ENCODE measurements at places on chromosomes 12 and 14.
A peak's percentile ranks its signal among the peaks of the same experiment; 100 is the strongest.

- DNase-seq: no peak
Measured at GRCh38 chr14:90308561-90308960, 23.2 kb downstream of the NRDE2 start.

GRCh38 chr12:87866578-87867292 is 162.5 kb downstream of the C12orf50 start:
- DNase-seq: no peak

GRCh38 chr14:38616959-38617358 is 361.1 kb upstream of the CLEC14A start:
- DNase-seq: no peak

GRCh38 chr14:45526715-45527549 is 273.9 kb upstream of the MIS18BP1 start:
- DNase-seq: no peak

DNA sequence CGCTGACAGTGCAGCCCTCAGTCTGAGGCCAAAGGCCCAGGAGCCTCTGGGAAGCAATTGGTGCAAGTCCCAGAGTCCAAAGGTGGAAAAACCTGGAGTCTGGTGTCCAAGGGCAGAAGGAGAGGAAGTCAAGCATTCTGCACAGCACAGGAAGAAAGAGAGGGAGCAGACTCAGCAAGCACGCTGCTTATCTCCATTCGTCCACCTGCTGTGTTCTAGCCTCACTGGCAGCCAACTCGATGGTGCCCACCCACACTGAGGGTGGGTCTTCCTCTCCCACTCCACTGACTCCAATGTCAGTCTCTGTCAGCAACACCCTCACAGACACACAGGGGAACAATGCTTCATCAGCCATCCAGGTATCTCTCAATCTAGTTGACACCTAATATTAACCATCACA is 38.8 kb downstream of the HELB start:
- DNase-seq: no peak

DNA sequence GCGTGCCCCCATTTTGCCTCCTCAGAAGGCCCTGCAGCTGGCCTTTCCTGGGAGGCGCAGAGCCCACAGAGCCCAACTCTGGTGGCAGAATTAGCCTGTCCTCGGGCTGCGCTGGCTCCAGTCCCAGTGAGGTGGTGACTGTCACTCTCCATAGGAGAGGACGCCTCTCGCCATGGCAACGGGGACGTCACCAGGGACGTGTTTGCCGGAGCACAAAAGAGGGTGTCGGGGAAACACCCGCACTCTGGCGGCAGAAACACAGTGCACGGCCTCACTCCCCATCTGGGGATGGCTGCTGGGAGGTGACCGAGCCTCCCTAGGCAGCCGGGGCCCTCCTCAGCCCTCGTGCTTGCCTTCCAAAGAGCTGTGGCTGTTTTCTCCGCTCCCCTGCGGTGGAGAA is 50.2 kb upstream of the NCOR2 start:
- no peak for DNase-seq

- no peak for DNase-seq
Measured at GRCh38 chr14:66503532-66503931, 4.4 kb upstream of the GPHN start.

DNA sequence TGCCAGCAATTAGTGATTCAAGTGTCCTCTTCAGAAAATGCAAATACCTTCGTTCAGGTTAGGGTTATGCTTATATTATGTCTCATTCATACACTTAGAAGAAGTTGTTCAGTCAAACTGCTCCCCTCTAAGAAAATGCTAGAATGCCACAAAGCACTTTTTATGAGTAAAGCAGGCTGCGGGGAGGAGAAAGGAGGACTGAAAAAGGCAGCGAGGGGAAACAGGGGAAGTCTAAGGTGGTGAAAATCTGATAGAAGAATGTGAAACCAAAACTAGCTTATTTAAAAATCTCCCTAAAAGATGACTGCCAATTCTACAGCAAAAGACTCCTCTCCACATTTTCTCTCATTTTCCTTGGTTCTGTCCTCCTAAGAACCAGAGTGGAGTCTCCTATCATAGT is 70.1 kb downstream of the PRKD1 start:
- no peak for DNase-seq

DNA sequence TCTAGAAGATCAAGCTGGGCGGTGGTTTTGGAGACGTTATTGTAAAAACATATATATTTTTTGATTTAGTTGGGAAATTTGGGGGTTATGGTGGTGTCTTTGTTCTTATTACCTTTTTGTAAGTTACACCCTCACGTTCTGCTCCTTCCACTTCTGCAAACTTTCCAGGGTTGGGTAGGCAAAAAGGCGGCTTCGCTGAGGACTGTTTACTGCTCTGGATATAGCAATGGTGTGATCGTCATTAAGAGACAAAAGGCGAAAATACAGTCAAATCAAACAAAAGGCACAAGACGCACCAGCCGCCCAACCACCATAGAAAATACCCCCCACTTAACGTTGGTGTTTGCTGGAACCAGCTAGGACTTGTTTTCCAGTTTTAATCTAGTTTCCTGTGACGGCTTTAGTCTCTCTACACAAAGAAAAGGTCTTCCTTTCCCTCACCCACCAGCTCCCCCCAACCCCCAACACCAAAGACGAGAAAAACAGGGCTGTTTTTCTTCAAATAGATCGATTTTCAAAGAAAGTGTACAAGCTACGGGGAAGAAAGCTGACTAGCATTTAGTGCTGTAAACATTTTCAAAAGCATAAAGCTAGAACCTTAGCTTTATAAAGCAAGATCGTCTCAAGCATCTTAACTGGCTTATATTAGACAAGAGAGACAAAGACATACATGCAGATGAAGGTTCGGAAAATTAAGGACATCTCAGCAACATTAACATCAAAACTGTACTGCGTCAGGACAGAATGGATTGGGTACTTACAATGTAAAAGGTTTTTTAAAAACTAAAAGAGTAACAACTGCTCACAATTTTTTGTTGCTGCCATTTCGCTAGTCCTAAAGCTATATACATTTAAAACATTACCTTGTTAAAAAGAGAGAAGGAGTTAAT is 2.0 kb upstream of the SETD1B start:
- peak; percentile 75 for DNase-seq

GRCh38 chr12:1418144-1418543 is 176.2 kb downstream of the FBXL14 start:
- DNase-seq: no peak

DNA sequence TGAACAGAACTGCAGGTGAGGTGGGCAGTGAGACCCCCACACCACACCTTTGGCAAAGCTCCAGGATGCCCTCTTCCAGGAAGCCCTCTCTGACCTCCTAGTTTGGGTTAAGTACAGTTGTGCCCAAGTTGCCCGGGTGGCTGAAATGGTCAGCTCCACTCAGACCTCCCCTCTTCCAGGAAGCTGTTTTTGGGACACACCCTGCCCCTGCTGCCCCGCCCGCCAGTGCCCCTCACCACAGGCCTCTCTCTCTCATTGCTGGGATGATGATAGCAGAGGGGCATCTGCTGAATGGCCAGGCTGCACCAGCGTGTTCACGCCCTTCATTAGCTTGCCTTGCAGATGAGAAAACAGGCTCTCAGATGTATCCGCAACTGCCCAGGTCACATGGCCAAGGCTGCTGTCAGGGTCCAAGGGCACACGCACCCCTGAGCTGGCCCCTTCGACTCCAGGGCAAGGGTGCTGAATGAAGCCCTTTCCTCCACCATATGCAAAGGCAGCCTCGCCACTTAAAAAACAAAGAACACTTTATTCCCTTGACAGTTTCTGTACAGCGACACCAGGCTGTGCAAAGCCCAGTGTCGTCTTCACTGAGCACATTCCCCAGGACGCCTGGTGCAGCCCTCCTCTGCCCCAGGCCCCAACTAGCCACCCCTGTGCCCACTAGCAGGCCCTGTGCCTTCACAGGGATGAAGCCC is 15.5 kb downstream of the SLC25A29 start:
- no peak for DNase-seq

DNA sequence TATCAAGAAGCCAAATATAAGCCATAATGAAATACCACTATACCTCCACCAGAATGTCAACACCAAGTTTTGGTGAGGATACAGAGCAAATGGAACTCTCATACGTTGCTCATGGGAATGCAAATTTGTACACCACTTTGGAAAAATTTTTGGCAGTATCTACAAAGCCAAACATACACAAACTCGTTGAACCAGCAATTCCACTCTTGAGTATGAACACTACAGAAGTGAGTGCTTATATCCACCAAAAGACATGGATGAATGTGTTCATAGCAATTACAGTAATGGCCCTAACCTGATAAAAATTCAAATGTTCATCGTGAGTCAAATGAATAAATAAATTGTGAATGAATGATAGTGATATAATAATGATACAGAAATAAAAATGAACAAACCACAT is 24.8 kb downstream of the C12orf71 start:
- DNase-seq: no peak

- peak; percentile 31 for DNase-seq
Measured at GRCh38 chr14:58280954-58281787, 17.2 kb upstream of the ARID4A start.

DNA sequence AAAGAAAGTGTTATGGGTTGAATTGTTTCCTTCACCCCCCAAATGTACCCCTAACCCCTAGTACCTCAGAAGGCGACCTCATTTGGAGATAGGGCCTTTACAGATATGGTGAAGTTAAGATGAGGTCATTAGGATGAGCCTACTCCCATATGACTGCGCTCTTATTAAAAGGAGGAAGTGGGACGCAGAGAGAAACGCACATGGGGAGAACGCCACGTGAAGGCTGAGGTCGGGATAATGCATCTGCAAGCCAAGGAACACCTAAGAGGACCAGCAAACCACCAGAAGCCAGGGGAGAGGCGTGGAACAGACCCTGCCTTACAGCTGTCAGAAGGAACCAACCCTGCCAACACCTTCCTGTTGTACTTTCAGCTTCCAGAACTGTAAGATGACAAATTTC is 1.7 kb upstream of the NRIP2 start:
- DNase-seq: no peak

- no peak for DNase-seq
Measured at GRCh38 chr14:51109651-51110050, 14.7 kb upstream of the TRIM9 start.

- no peak for DNase-seq
Measured at GRCh38 chr14:24258548-24259265, 4.3 kb downstream of the TGM1 start.

DNA sequence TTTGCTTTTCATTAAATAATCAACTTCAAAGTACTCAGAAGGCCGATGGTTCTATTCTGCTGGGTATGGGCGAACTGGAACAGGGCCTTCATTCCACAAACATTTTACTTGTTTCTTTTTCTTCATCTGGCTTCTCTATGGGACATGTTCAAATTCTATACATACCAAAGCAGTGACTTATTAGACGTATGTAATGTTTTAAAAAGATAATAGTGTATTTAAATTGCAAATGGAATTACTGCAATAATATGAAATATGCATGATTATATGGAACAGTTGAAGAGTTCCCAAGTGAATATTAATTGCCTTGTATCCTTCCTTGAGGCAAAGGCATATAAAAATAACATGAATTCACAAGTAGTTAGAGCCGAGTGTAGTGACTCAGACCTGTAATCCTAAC is 75.5 kb downstream of the FAR2 start:
- DNase-seq: no peak

DNA sequence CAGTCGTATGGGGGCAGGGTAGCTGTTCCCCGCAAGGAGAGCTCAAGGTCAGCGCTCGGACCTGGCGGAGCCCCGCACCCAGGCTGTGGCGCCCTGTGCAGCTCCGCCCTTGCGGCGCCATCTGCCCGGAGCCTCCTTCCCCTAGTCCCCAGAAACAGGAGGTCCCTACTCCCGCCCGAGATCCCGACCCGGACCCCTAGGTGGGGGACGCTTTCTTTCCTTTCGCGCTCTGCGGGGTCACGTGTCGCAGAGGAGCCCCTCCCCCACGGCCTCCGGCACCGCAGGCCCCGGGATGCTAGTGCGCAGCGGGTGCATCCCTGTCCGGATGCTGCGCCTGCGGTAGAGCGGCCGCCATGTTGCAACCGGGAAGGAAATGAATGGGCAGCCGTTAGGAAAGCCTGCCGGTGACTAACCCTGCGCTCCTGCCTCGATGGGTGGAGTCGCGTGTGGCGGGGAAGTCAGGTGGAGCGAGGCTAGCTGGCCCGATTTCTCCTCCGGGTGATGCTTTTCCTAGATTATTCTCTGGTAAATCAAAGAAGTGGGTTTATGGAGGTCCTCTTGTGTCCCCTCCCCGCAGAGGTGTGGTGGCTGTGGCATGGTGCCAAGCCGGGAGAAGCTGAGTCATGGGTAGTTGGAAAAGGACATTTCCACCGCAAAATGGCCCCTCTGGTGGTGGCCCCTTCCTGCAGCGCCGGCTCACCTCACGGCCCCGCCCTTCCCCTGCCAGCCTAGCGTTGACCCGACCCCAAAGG is 804 bp downstream of the GAPDH start:
- DNase-seq: peak; percentile 76

- DNase-seq: no peak
Measured at GRCh38 chr12:98852181-98852580, 207.1 kb downstream of the APAF1 start.

- DNase-seq: no peak
Measured at GRCh38 chr12:873954-874353, 75.5 kb downstream of the RAD52 start.

- DNase-seq: no peak
Measured at GRCh38 chr14:68247676-68248268, 428.2 kb downstream of the RAD51B start.

DNA sequence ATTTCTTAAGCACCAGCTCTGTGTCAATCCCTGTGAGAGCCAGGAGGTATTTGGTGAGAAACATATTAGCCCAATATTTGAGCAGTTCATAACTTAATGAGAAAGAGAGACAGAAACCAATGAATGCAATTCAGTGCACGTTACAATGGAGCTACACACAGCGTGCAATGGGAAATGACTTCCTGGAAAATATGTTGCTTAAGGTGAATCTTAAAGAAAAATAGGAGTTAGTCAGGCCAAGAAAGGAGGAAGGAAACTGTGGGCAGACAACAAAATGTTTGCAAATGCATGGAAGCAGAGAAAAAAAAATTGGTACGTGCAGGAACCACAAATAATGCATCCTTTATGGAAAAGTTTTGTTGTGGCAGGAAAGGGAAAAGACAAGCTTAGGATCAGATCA is 481.7 kb downstream of the BCAT1 start:
- DNase-seq: no peak

DNA sequence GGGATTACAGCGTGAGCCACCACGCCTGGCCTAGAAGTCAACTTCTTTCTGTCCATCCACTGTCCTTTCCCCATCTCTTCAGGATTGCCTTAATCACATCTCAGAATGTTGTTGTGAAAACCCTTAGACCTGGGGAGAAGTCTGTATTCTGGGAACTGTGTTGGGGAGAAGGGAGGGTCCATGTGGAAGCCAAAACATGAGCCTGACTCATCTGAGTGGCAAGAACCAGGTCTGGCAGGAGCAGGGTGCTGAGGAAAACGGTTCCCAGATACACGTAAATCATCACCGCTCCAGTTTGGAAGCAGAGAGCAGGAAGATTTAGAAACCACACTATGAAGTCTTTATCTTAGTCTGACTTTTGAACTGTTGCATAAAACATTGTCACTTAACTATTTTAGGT is 245.6 kb upstream of the RGS6 start:
- no peak for DNase-seq

DNA sequence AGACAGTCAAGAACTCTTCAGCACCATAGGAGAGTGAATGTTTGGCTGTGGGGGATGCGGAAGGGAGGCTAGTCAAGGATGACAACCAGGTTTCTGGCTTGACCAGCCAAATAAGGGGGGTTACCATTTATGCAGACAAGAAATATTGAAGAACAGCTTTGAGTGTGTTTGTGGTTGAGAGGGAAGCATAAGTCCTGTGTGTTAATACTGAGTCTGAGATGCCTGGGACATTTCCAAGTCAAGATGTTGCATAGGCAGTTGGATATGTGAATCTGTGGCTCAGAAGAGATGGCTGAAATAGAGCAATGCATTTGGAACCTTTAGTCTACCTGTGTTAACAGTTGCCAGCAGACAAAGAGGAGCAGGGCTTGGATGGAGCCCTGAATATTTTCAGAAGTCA is 66.1 kb downstream of the ANO6 start:
- DNase-seq: no peak
